ENCODE measurements at places on chromosomes 1 and 21. TPM values are rescaled to one million over a fixed set of nuclear protein-coding genes. Genes with fewer than 3 reads are reported as not detected.

Gene KIAA0319L
- 44.9 TPM for total RNA-seq

DNA sequence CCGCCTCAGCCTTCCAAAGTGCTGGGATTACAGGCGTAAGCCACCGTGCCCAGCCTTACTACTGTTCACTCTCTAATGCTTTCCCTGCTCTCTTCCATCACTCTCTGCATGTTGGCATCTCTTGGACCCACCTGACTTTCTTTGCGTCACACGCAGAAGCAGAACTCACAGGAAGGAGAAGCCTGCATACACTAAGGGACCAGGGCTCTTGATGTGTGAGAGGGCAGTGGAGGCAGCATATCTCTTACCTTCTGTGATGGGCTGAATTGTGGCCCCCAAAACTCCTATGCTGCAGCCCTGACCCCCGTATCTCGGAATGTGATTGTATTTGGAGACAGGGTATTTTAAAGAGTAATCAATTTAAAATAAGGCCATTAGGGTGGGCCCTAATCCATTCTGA lies 26.7 kb upstream of the SLAMF9 start:
- peak; percentile 57 for DNase-seq

DNA sequence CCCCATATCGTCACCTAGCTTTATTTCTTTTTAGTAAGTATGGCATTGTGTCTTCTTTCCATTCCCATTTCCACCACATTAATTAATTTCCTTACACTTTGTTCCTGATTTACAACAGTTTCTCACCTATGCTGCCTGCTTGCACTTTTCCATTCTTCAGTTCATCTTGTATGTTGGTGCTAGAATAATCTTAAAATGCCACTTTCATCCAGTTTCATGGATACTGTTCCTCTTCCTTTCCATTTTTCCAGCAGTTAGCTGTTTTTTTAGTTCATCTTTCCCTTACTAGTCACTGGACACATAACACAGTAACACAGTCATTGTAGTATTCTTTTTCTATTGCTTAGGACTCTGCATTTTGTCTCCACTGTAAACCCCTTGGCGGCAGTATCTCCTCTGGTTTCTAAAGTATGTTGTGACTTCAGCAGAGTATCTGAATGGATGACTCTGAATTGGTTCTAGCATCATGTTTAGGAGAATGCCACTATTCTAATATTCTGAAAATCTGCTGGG lies 2.1 kb downstream of the CDC7 start:
- DNase-seq: no peak

- DNase-seq: no peak
Observed at GRCh38 chr1:74995821-74996220, 138.4 kb upstream of the LHX8 start.

DNA sequence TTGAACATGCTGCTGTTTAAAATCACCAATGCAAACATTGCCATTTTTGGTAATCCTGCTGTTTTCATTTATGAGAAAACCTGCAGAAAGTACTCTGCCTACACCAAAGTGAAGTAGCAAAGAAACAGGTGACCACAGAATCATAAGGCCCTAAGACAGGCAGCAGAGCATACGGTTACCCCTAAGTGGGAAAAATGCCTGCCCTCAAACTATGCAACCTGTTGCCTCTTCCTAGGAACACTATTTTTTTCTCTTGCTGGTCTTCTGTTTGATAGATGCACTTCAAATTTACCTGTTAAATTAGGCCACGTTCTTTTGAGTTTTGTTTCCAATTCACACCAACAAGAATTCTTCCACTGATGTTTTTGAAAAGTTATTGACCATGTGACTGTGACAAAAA lies 89.5 kb upstream of the RAB4A start:
- DNase-seq: no peak

- no peak for DNase-seq
Observed at GRCh38 chr1:153961421-153961820, 1.9 kb downstream of the SLC39A1 start.

DNA sequence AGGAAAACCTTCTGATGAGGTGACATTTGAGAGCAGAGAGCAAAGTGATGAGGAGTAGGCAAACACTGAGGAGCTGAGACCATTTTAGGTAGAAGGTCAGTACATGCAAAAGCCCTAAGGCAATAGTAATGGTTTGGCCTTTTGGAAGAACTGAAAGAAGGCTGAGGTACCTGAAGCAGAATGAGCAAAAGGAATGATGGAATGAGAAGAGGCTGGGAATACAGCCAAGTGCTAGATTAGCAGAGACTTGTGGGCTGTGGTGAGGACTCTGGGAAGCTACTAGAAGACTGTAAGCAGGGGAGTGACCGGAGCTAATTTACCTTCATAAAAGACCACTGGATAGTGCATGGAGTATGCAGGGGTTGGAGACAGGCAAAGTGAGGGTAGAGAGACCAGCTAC lies 77.9 kb downstream of the GFI1 start:
- no peak for DNase-seq
